ENCODE measurements at places on chromosomes 2 and 18.
A peak's percentile ranks its signal among the peaks of the same experiment; 100 is the strongest.

DNA sequence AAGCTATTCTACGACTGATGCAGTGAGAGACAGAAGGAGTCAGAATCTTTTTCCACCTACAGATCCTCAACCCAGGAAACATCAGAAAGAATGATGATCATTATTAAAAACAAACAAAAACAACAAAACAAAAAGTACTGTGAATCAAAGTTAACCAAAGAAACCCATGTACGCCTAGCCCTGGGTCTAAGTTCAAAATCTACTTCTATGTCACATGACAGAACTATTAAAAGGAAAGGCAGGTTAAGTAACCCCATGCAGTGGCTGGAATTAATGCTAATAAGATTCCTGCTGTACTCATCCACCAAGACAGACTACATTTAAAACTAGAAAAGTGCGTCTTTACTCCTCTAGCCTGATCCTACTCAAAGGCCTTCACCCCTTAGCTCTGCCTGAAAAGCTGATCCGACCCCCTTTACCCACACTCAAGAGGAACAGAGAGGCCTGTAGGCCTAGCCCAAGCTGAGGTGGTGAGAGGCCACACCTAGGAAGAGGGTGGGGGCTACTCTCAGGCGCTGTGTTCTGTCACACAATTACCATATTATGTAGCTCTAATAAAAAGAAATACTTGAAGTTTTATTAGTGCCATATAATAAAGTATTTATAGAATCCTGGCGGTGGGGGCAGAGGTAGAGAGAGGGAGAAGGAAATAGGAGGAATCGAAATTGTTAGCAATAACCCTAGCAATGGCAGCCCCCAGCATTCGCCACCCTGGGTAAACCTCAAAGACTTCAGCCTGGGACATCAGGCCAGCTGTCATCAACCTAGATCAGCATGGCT, 37.1 kb downstream of the NHEJ1 start:
- DNase-seq: no peak

GRCh38 chr2:219918254-219918653, 290.8 kb downstream of the SLC4A3 start:
- no peak for DNase-seq

DNA sequence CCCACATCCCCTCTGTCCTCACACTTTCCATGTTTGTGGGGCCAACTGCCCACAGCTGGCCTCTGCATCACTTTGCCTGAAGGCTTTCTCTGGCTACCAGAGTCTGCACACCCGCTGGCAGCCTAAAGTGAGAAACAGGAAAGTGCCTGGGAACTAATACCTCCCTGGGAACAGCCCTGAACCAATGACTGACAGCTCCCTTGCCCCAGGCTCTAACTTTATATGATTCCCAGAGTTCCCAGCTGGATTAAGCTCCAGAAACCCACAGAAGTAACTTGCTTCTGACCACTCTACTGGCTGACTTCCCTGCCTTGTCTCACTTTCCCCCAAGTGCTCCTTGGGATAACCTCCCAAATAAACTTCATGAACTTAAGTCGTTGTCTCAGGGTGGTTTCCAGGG, 159.6 kb upstream of the LMAN1 start:
- DNase-seq: no peak

DNA sequence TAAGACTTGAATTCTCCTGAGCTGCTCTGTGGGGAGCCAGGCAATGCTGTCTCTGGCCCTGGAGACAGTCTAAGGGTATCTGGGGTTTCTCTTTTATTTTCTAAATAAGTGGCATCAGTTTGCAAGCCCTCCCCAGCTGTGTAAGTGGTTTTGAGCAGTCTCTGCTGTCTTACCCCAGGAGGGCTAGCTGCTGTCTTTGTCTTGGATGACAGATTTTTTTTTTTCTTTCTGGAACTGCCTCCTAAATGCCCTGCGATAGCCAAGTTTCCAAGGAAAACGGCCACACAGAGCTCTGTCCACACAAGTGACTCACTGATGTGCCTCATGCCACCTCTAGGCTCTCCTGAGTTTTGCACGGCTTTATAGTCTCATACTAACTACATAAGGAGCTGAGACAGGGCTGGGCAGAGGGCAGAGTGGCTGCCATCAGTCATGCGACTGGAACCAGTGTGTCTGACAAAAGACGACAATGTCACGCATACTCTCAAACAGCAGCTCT, 37.2 kb upstream of the THOC1 start:
- DNase-seq: no peak

DNA sequence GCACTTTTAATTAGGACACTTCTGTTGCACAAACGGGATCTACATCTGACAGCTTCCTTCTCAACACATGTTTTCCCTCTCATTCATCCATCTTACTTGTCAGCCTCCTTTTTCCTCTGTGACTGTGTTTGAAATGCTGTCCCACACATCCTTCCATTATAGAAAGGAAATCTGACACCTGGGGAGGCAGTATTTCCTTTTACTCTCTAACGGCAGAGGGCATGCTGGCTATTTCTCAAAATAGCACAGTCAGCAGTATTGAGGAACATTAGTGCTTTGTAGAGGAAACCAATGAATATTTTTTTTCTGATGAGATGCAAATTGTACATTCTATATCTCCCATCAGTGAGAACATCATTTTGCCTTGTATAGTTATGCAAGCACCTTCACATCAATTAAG, 668.7 kb downstream of the SLC4A3 start:
- DNase-seq: peak; percentile 32

DNA sequence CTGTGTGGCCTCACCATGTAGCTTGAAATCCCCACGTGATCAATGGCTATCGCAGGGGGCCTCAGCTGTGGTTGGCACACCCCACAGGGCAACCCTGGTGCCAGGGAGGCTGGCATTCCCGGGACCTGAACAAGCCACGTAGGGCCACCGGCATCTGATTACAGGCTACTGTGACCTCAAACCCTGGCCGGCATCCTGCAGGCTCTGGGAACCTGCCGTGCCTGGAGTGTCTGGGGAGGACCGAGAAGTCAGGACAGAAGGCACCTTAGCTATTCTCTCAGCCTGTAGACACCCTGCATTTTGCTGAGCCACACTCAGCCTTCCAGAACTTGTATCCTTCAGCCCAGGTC, 213.0 kb downstream of the GLI2 start:
- no peak for DNase-seq

- DNase-seq: no peak
Measured at GRCh38 chr2:215120401-215120800, 18.0 kb downstream of the ABCA12 start.

DNA sequence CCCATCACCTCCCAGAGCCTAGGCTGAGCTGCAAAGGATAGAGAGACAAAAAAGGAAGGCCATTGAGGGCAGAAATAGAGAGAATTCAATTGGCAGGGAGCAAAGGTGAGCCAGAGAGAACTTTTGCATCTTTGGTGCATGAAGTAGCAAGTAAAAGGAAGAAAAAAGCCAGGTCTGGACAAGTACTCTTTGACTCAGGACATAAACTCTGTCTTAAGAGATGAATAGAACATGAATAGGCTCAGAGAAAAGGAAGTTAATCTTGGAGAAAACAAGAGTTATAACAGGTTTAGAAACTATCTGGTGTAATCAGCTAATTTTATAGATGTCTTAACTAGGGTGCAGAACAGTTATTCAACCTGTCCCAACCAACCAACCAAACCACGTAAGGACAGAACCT, 95.2 kb downstream of the CNTNAP5 start:
- no peak for DNase-seq

GRCh38 chr18:59002974-59003594, 136.6 kb upstream of the SEC11C start:
- DNase-seq: no peak

DNA sequence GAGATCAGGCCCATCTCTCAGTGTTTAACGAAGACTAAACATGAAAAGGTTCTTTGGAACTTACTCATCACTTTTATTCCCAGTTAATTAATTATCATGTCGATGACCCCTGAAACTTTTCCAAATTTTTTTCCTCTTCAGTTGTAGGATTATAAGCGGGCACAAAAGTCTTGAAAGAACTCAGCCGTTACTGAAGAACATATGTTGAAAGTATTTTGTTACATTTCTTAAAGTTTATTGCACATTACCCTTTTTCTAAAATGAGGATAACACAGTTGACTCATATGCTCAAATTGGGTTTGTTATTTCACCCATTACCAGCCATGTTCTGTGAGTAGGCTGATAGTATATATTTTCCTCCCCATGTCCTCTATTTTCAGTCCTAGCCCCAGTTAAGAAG, 75.9 kb upstream of the COL3A1 start:
- DNase-seq: no peak

DNA sequence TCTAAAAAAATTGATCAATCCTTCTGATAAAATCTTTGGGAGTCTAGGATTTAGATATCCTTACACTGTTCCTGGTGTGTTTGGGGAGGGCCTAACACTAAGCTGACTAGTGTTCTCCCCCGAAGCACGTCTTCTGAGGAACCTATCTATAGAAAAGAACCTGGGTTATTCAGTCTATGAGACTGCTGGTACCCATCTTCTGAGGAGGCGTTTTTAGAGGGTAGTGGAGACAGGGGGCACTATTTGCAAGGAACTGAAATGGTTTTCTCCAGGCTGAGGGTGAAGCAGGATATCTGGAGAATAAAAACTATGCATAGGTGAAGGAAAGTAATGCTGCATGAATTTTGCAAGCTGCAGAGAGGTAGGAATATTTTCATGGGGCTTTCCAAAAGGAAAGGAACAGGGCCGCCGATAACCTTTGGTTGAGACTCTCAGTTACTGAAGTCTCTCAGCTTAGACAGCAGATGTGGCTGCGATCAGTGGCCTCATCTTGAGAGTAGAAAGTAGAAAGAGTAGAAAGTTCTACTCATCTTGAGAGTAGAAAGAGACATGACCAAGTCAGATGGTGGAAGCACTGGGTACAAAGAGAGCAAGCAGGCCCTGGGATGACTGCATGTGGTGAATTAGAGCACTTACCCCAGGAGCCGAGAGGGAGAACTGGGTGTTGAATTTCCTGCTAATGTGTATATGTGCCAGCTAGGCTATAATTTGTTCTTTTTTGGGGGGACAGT, 31.8 kb upstream of the KCNE4 start:
- no peak for DNase-seq

GRCh38 chr2:45889620-45890370, 238.3 kb downstream of the PRKCE start:
- peak; percentile 27 for DNase-seq

GRCh38 chr2:190972213-190972612, 41.8 kb downstream of the STAT1 start:
- DNase-seq: no peak

GRCh38 chr2:229417176-229417575, 146.1 kb upstream of the PID1 start:
- no peak for DNase-seq

GRCh38 chr18:32386471-32386870, 84.2 kb downstream of the GAREM1 start:
- DNase-seq: no peak

GRCh38 chr2:219744066-219744465, 116.6 kb downstream of the SLC4A3 start:
- DNase-seq: no peak

- DNase-seq: peak; percentile 70
Measured at GRCh38 chr2:146734042-146734820, 1110.6 kb upstream of the ACVR2A start.

GRCh38 chr2:234446404-234447076, 50.3 kb downstream of the ARL4C start:
- no peak for DNase-seq

GRCh38 chr2:236555481-236555880, 14.1 kb upstream of the ACKR3 start:
- no peak for DNase-seq

DNA sequence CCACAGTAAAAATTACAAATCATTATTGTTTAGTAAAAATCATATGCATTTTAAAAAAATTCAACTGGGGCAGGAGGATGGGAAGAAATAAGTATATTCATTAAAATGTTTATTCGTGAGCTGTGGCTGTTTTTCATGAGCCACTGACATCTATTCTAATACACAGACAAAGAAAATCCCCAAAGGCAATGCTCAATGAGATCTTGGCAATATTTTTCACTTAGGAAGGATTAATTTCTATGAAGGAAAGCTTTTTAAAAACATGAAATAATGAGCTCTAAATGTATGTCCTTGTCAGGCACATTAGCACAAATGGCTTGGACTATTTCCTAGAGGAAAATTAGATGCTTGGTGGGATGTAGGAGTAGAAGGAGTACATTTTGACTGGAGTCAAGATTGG, 262.0 kb upstream of the MMADHC start:
- DNase-seq: no peak

GRCh38 chr2:189580658-189581353, at the start of gene SLC40A1:
Gene SLC40A1, minus strand, starts transcription at chr2:189580786. Its CDS starts 326 bp downstream, at chr2:189580460.
- peak; percentile 81 for DNase-seq

- no peak for DNase-seq
Measured at GRCh38 chr2:85583667-85584353, 421 bp upstream of the VAMP5 start.

DNA sequence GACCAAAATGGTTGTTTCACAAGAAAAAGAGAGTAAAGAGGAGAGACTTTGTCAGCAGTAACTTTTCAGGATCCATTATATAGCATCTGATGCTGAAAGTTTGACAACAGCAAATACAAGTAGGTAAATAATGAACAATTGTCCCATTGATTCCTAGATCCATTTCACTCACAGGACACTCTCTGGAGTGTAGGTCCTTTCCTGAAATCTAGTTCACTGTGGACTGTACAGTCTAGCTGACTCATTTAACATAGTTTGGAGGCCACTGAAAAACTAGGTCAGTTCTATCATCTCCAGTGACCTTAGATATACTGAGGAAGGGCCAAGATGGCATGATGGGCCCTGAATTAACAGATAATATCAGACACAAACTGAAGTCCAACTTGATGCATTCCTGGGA, 19.3 kb upstream of the NEB start:
- no peak for DNase-seq

- no peak for DNase-seq
Measured at GRCh38 chr2:15189216-15189615, 371.9 kb downstream of the NBAS start.

- no peak for DNase-seq
Measured at GRCh38 chr2:150167711-150168110, 319.8 kb downstream of the RND3 start.

Measured in NCI-H510A treated with DMSO at 0.1 percent for 48 hours (cell line).